WTC11 (cell line): ENCODE measurements at places on chromosomes 6 and 20. TPM values are rescaled to one million over a fixed set of nuclear protein-coding genes. Genes with fewer than 3 reads are reported as not detected.

- no peak for DNase-seq
These were observed 14.4 kb upstream of the PPP1R14C start for GRCh38 chr6:150128425-150128824.

GRCh38 chr6:12261502-12261901 lies 28.7 kb upstream of the EDN1 start:
- no peak for DNase-seq

DNA sequence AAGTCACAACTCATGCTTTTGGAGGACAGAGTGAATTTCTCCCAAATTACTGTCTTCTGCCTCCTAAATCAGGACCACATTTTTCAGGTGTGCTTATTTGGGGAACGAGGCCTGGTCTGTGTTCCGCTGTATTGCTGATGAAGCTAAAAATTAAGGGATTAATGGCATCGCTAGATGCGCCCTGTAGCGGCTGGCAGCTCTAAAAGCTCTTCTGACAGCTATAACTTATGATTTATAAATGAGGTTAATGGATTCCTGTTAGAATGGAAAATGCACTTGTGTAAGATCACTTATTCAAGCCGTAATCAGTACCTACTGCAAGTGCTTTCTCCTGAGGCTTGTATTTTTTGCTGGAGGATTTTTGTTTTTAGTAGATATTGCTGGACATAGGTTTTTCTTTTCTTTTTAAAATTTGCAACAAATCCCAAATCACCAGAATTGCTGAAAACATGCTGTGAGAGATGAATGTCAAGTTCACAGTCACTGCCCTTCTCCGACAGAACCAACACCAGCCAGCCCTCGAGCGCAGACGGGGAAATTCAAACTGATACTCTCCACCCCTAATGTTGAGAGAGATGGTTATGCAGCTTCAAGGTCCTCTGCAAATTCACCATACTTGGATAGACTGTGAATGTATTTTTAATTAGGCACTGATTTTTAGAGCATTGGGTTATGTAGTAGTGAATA lies 49.1 kb downstream of the AKAP12 start:
- DNase-seq: no peak

The FERMT1 gene
- total RNA-seq: 16.8 to 23.0 TPM (median 17.6 TPM) in 3 replicates

The SLC16A10 gene
- 14.9 to 18.4 TPM (median 16.0 TPM) in 3 replicates for total RNA-seq

The ZSCAN31 gene
- total RNA-seq: 6.6 to 9.1 TPM (median 7.4 TPM) in 3 replicates
